Sigmoid colon (tissue), 7 donors: ENCODE measurements at places on chromosomes 2 and 18. TPM values are rescaled to one million over a fixed set of nuclear protein-coding genes. Genes with fewer than 3 reads are reported as not detected.

- no peak for DNase-seq
These were observed 23.9 kb downstream of the ANTXR1 start for GRCh38 chr2:69036926-69037325.

Gene PLA2R1
- 19.7 TPM for total RNA-seq

DNA sequence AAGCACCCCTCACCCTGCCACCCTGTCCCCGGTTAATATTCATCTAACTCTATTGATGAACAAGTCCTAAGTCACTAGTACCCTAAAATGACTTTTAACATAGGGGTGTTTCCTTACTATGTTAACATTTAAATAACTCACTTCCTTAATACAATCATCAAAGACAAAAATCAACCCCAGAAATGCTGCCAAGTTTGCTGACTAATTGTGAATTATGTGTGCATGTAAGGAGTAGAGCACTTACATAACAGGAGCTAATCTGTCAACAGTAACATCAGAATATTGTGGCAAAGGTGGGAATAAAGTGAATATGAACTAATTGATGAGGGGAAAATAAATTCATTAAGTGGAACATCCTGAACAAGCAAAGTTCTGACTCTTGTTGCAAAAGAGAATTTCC lies 81.4 kb upstream of the ERBB4 start:
- DNase-seq: no peak

Gene MEIS1
- 133 TPM for total RNA-seq

DNA sequence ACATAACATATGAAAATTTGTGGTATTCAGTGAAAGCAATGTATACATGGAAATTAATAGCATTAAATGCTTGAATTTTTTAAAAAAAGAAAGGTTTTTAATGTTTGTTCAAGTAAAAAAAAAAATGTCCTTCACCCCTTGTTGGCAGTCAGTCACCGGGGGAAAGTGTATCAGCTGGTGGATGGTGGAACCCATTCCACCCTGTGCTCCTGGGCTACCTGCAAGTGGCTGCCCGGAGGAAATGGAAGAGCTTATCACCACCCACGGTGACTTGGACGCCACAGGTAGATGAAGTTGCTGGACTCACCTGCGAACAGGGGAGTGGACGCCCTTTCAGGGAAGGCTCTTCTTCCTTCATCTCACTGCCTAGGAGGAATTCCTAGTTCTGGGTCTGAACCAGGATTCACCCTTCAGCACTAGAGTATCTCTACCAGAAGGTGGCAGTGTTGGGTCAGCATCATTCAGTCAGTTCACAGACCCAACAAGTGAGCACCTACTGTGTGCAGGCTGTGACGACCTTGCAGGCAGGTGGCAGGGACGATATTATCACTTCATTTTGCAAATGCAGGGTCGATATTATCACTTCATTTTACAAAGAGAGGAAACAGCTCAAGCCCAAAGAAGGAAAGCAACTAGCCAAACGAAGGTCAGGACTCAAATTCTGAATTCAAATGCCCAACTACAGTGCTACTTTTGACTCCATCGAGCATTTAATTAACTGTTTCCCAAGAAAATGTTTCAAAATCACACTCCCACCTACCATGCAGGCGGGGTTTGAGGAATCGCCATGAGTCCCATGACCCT lies 35.8 kb downstream of the CIB4 start:
- DNase-seq: peak; percentile 53

GRCh38 chr2:42337356-42337820 lies 23.6 kb downstream of the COX7A2L start:
- DNase-seq: no peak

Gene TFCP2L1
- 0.36 TPM for total RNA-seq

- no peak for DNase-seq
These were observed 48.2 kb downstream of the FBXO48 start for GRCh38 chr2:68418855-68419254.

DNA sequence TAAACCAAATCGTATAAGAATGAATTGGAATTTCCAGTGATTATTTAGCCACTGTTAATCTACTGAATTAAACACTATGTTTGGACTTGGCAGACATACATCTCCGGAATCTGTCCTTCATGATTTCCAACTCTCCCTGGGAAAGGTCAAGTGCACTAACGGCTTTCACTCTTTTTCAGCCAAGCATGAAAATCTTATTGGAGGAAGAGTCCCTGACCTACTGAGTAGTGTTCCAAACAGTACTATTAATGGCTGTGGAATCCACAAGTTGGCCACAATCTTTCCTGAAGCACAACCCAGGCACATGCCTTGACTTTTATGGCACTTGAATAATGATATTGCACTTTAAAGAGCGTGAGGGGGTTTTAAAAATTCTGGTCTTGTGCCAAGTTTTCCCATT lies 318.9 kb upstream of the RND3 start:
- no peak for DNase-seq

Gene CCDC121
- 7.9 TPM for total RNA-seq

DNA sequence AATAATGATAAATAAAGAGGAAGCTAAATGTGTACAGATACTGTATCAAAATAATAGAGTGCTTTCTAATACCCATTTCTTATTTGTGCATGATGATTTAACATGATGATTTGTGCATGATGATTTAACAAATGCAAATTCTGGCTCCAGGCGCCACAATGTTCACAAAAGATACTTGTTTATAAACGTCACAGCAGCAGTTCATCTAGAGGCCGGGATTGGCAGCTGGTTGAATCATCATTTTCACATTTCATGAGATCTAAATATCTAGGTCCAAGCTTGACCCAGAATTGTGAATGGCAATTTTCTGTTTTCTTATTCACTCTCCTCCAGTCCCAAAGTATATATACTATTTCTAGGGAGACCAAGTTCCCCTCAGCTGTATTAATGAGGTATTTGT lies 322.0 kb downstream of the SUCLG1 start:
- DNase-seq: no peak

DNA sequence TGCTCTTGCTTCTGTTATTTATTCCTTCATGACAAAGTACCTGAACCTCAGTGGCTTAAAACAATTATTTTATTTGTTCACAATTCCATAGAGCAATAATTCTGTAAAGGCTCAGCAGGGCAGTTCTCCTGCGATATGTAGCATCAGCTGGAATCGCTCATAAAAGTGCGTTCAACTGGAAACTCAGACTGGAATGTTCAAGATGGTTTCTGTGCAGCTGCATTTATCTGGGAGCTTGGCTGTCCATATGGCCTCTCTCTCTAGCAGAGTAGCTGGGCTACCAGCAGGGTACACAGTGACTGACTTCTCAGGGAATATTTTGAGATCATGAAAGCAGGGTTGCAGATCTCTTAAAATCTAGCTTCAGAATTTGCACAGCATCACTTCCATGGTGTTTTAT lies 13.5 kb downstream of the CCDC121 start:
- no peak for DNase-seq

GRCh38 chr2:235592836-235593235 lies 99.0 kb downstream of the AGAP1 start:
- no peak for DNase-seq
